Activated naive CD8-positive, alpha-beta T cell treated with anti-CD3 and anti-CD28 coated beads for 36 hours (primary cell): ENCODE measurements at places on chromosomes 3 and 15. TPM values are rescaled to one million over a fixed set of nuclear protein-coding genes. Genes with fewer than 3 reads are reported as not detected.

The FHIT gene
- 8.6 TPM for total RNA-seq

The KLHL40 gene
- total RNA-seq: not detected

- H3K27me3 ChIP-seq: no peaks in the 10 kb centered on the region
- H3K36me3 ChIP-seq: no peaks in the 10 kb centered on the region
- no peaks in the 10 kb centered on the region for H3K4me1 ChIP-seq
Measured at GRCh38 chr3:164352991-164353390, 725.3 kb downstream of the SI start.

DNA sequence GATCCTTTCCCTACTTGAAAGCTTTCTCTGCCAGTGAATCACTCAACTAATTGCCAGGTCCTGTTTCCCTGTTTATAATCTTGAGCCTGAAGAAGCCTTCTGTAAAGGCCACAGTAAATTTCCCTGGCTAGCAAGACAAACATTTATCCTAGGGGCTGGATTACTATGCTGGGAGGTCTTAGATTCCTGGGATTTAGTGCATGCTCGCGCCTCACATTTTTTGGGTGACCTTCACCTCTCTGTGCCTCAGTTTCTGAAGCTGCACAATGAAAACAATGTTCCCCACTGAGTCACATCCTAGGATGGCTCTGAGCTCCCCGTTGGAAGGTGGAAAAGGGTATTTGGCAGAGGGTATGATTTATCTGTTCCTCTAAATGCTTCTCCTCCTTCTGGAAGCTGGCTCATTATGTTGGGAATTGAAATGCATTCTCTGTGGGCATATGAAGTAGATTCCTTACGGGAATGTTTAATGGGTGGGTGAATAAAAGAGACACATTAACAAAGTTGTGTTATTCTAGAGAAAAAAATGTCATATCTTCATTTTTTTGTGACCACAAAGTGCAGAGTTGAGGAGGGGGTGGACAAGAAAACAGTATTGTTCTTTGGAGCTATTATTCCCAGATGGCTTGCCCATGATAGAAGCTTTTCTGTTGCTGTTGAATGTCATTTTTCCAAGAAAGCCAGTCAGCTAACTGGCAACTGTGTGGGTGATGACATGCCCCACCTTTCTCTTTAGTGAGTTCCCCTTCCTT lies 32.4 kb downstream of the LSM3 start:
- no peaks in the 10 kb centered on the region for H3K36me3 ChIP-seq
- H3K4me1 ChIP-seq: no peaks in the 10 kb centered on the region
- H3K27ac ChIP-seq: no peak overlapping the region
- H3K4me3 ChIP-seq: no peak overlapping the region
- no peaks in the 10 kb centered on the region for H3K27me3 ChIP-seq

The MST1 gene
- total RNA-seq: 6.7 TPM

The LHFPL4 gene
- not detected for total RNA-seq

The GABRB3 gene
- total RNA-seq: 0.16 TPM

The KCNMB3 gene
- total RNA-seq: 0.74 TPM

- DNase-seq: no peak
- H3K27me3 ChIP-seq: no peaks in the 10 kb centered on the region
- no peak overlapping the region for H3K4me3 ChIP-seq
- peaks cover 2% of the 10 kb centered on the region for H3K4me1 ChIP-seq
- H3K27ac ChIP-seq: no peak overlapping the region
- H3K36me3 ChIP-seq: peaks cover 29% of the 10 kb centered on the region
Measured at GRCh38 chr3:158159714-158160113, 49.8 kb downstream of the RSRC1 start.

The RBSN gene
- 7.9 TPM for total RNA-seq

DNA sequence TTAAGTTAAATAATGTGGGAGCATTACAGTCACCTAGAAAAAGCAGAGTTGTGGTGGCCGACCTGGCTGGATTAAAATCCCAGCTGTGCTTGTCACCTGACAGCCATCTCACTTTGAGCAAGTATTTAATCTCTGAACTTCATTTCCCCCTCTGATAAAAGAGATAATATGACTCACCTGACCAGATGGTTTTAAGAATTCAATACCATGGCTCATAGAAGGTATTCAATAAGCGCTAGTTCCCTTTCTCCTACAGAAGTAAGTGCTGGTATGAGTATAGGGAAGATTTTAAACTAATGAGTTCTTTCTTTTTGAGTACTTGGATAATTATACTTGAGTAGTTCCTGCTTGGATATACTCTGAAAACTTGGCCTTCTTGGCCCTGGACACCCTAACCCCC lies 325.5 kb downstream of the IL5RA start:
- no peak for DNase-seq
- H3K36me3 ChIP-seq: no peaks in the 10 kb centered on the region
- H3K27me3 ChIP-seq: peaks cover 5% of the 10 kb centered on the region
- H3K4me1 ChIP-seq: no peaks in the 10 kb centered on the region
- no peak overlapping the region for H3K27ac ChIP-seq

GRCh38 chr3:139718415-139718814 lies 40.6 kb upstream of the NMNAT3 start:
- H3K27me3 ChIP-seq: peaks cover 16% of the 10 kb centered on the region
- H3K36me3 ChIP-seq: no peaks in the 10 kb centered on the region
- DNase-seq: no peak
- no peak overlapping the region for H3K27ac ChIP-seq

The FSIP1 gene
- total RNA-seq: 0.62 TPM
